MCF 10A (cell line): ENCODE measurements at places on chromosomes 4 and X.
A peak's percentile ranks its signal among the peaks of the same experiment; 100 is the strongest.

GRCh38 chr4:23166919-23167318 lies 474.2 kb downstream of the GBA3 start:
- DNase-seq, result peak; percentile 39

DNA sequence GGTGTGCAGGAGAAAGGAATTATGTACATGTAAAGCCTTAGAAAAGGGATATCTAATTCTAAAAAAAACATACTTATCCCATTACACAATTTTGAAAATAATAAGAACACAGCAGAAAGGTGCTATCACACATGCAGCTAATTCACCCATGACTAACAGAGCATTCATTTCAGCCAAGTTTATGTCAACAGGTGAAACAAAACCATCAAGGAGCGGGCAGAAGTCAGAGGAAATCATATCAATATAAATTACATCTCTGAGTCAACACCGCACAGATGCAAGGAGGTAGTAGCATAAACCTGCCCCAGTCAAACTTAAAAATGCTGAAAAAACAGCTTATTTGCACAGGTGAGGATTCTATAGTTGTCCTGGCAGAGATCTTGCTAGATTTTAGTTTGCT lies 197.9 kb downstream of the PRDM5 start:
- DNase-seq, result no peak

DNA sequence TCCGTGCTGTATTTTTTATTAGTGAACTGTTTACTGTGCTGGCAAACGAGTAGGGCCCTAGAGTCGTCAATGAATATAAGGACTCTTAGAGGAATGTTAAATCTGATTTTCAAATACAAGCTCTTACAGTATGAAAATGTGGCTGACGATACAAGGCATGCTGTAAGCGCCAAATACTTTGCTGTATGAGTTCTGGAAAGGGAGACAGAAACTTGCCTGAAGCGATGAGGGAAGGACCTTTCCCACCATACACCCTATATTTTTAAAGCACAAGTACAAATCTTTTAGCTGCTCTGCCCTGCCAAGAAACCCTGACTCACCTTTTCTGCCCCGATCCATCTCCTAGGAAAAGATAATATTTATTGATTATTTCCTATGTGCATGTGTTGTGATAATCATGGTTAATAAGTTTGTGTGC lies 15.7 kb upstream of the RUFY3 start:
- DNase-seq, result peak; percentile 41

DNA sequence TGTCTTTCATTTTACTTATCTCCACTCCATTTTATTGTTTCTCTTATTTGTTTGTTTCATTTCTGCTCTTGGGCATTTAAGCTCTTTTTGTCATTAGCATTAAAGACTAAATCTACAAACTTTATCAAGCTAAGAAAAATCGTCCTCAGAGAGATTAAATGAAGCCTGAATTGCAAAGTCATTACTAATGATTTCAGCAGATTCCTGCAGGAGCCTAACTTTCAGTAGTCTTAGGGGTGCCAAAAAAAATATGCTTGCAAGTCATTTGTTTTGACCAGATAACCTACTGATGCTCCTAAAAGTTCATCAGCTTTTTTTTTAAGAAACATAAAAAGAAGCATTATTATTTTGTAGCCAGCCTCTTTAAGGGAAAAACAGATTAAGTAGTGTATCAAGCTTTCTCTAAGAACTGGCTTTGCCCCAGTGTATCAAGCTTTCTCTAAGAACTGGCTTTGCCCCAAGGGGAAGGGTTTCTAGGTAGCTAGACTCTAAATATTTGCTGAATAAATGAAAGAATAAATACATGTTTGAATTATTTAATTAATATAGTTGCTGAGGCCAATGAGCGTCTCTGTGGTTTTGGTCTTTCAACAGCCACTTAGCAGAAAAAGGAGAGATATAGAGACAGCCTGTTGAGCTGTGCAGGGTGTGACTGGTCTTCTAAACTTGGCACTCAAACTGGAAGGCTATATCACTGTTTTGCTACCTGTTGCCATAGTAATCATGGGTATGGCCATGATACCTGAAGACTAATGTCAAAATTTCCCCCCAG lies 174.2 kb downstream of the BTC start:
- peak; percentile 23 for DNase-seq

GRCh38 chr4:87108142-87108546 lies 112.3 kb downstream of the KLHL8 start:
- DNase-seq, result peak; percentile 72
